H7 (cell line): ENCODE measurements at places on chromosomes 11 and 22. TPM values are rescaled to one million over a fixed set of nuclear protein-coding genes. Genes with fewer than 3 reads are reported as not detected.

USP2 gene
- 2.7 and 2.8 TPM in 2 replicates for total RNA-seq

DNA sequence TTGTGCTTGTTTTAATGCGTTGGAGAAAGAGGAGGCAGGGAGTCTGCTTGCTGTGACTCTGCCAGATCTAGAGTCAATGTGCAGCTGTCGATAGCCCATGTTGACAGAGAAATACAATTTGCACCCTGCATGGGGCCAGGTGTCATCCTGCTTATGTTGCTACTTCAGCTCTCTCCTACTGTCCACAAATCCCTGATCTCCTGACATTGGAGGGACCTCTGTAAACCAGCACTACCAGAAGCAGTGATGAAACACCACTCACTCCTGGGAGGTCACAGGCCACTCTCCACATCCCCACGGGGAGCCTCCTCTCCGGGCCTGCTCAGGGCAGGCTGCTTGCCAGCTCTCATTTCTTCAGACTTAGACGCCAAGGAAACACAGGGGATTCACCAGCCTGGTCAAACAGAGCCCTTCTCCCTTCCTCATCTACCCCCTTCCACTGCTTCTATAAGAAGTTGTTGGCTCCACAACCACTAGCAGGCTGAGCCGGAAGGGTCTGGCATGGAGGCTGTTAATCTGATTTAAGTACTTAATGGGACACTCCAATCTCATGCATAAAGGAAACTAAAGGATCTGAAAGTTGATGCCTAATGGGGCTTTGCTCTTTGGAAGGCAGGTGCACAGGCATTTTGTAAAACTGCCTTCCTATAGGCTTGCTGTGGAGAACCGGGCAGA, 29.9 kb upstream of the CSNK2A3 start:
- DNase-seq, result no peak

GRCh38 chr11:15747671-15748070, 608.7 kb downstream of the SOX6 start:
- no peak for DNase-seq

DNA sequence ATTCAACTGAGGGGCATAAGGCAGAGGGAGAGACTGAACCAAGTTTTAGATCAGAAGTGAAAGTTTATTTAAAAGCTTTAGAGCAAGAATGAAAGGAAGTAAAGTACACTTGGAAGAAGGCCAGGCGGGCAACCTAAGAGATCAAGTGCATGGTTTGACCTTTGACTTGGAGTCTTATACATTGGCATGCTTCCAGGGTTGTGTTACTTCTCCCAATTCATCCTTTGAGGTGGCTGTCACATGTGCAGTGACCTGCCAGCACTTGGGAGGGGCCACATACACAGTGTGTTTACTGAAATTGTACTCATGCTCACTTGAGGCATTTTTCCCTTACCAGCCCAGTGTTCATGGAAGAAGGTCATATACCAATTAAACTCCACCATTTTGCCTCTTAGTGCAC, 30.4 kb downstream of the CYP2R1 start:
- no peak for DNase-seq

DNA sequence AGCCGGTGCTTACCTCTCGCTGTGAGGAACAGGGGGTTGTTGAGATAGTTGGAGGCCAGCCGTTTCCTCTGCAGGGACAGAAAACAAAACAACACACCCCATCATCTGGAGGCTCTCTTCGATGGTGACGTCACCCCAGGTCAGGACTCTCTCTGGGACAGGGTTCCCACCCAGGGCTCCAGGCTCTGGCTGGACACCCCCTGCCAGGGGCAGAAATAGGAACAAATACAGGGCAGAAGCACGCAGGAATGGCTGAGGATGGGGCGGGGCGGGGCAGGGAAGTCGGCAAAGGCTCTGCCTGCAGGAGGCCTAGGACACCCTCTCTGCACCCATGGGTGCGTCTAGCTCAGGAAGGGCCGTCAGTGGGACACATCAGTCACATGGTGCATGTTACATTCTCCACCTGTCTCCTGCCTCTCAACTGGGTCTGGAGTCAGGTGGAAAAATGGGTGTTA, 118.5 kb downstream of the PHF21B start:
- DNase-seq, result no peak

GRCh38 chr22:26906464-26906863, 249.1 kb downstream of the MIAT start:
- no peak for DNase-seq

DNA sequence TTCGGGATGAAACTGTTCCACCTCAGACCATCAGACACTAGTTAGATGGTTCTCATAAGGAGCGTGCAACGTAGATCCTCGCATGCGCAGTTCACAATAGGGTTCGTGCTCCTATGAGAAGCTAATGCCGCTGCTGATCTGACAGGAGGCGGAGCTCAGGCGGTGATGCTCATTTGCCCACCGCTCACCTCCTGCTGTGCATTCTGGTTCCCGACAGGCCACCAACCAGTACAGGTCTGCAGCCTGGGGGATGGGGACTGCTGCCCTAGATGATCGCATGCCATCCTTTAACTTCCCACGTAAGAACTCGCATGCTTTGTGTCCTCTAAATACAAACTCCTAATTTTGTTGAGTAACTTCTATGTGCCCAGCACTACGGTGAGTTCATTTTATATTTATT, 62.6 kb downstream of the EFCAB6 start:
- no peak for DNase-seq

GRCh38 chr22:50205781-50206569, 5.2 kb downstream of the SELENOO start:
- DNase-seq, result no peak

DNA sequence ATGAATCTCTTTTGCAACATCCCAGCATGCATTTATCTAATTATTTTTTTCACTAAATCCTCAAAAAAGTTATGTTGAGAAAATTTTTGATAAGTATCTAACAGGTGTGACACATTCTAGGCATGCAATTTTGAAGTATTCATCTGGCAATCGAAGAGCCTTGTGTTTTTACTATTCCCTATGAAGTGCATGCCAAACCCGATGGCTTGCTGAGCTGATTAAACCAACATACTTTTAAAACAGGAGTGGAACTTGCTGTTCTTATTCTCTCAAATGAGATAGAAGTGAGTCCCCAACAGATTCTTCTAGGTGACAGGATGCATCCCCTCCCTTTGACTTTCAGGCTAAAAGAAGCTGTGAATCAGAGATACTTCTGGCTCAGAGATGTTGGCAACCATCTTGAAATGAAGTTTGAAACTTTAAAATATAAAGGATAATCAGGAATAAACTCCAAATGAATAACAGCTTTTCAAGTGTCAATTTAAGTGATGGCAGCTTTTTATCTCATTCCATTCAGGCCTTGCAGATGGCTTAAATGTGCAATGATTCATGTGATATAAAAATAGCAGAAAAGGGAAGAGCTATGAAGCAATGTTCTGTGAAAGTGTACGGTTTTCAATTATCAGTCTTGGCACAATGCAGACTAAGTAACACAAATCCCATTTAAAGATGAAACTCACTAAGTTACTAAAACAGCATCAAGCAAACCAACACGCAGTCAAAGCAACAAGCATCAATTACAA, 67.7 kb downstream of the APOL5 start:
- DNase-seq, result no peak

- no peak for DNase-seq
Observed at GRCh38 chr22:37303821-37304274, 21.5 kb downstream of the CYTH4 start.

DNA sequence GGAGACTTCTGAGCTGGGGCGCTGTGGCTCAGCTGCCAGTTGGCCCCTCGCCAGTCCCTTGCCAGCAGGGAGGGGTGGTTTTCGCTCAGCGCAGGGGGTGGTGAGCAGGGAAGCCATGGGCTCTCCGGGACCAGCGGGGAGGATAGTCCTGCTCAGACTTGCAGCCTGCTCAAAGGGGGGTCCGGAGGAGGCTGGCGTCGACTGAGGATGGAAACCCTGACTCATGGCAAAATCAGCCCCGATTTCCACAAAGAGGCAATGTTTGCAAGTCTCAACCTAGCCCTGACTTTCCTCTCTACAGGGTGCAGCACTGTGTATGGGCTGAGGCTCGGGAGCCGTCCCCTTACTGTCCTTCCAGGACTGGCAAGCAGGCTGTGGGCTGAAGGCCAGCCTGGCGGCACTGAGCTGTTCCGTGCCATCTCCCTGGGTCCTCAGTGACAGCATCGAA, 35.1 kb downstream of the FBLN1 start:
- DNase-seq, result no peak

PLAAT3 gene
- total RNA-seq, result 81.5 and 117 TPM in 2 replicates

GRCh38 chr11:22491555-22492225, 133.9 kb downstream of the FANCF start:
- DNase-seq, result peak; percentile 21

ARVCF gene
- total RNA-seq, result 35.8 and 40.8 TPM in 2 replicates

- DNase-seq, result no peak
Observed at GRCh38 chr22:49553518-49554295, 274.0 kb downstream of the BRD1 start.

- DNase-seq, result no peak
Observed at GRCh38 chr11:102527041-102527440, 3.5 kb downstream of the MMP7 start.

- no peak for DNase-seq
Observed at GRCh38 chr11:15793043-15793996, 563.0 kb downstream of the SOX6 start.

APOBEC3H gene
- total RNA-seq, result 0.52 TPM in 1 of 2 replicates, not detected in the other

DNA sequence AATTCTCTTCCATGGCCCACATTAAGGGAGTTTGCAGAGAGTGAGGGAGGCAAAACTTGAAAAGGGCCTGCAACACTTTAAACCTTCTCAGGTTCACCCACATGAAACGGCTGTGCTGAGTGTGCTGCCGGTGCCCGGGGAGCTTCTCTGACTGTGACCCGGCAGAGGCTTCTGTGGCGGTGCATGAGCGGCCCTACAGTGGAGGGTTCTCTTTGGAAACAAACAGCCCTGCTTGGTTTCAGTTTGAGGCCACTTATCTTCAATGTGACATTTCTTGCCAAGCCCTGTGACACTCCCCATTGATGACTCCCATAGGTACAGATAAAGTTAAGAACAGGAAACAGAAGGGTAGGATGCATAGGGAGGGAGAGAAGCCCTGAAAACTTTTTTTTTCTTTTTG, 31.8 kb downstream of the FAM118A start:
- DNase-seq, result no peak

GRCh38 chr22:20591295-20591645, 83.9 kb downstream of the MED15 start:
- DNase-seq, result no peak

MLC1 gene
- total RNA-seq, result 0.14 TPM in 1 of 2 replicates, not detected in the other

CALCA gene
- 0.76 and 1.1 TPM in 2 replicates for total RNA-seq

GGTLC2 gene
- total RNA-seq, result not detected in 2 replicates
